ENCODE measurements at places on chromosomes 6 and 20.

DNA sequence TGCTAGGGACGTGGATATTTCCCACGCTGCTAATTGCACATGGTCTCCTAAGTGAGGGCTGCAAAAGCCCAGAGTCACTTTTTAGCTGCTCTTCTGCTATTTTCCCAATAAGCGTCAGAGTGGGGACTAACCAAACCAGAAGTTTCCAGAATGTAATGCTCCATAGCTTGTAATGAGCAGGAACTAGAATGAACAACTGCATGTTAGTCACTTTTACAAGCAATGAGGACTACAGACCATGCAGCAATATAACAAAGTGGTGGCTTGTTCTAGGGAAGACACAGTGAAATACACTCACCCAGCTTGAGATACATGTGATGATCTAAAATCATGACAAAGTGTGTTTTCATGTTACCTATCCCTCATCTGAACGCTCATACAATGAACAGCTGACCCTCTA lies 314.1 kb upstream of the SGK1 start:
- no peak for DNase-seq

DNA sequence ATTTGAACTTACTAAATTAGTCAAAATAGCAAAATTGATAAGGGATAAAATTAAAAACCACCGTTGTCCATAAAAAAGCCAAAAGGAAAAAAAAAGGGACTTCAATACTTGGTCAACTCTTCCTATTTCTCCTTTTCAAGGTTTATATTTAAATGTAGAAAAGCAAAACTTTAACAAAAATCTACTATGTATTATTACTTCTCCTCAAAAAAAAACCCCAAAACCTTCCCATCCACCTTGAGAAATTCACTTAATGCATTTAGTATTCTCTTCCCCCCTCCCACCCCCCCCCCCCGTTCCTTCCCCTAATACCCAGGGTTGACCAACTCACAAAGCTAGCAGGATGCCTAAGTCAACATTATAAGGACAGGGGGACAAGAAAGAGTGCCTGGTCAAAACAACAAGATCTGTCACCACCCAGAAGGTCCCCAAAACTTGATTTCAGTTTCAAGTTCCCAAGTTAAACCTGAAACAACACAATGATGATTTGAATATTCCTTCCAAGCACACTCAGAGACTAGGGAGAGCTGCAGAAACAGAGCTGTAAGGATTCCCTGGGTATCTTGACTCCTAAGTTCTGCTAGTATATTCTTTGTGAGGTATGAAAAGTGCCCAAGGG lies 14.6 kb downstream of the GMDS start:
- DNase-seq: no peak

DNA sequence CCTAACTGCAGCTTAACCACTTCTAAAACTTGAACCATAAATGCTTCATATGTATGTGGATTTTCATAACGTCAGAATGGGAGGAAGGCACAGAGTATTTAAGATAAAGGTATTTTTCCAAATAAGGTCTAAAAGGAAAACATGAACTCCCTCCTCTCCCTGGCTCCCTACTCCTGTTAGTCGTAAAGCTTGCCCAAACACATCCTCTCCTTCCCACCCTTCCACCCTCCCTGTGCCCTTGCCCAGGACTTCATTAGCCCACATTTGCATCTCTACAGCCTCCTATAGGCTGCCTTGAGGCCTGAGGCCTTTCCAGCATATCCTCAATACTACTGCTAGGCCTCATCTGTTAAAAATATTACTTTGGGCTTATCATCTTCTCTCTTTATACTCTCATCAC lies 17.1 kb upstream of the SMIM13 start:
- no peak for DNase-seq

DNA sequence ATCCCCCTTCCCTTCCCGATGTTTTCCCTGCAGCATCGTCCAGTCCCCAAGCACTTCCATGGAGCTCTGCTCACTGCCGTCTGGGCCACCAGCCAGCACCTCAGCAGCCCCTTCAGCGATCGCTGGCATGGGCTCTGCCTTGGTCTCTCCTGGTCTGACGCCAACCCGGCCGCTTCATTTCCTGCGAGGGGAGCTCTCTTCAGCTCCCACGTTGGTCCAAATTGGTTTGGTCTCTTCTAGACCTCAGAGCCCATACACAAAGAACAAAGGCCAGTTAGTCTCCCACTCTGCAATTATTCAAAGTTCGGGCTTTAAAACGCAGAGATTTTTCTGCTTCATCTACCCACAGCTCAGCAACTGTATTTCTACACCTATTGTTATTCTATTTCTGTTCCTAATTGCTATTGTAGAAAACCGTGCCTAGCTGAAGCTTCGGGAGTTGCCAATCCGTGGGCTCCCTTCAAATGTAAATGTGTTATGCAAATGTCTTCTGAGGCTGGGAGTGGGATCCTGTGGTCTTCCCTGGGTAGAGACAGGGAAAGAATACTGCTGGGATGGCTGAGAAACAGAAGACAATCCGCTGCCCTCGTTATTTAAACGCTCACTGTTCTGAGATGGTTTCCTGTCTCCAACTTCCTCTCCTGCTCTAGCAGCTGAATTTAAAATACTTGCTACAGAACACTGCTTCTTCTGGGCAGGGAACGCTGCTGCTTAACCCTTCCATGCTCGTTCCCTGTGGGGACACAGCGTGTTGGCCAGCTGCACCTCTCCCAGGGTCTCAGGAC lies 154.2 kb upstream of the QKI start:
- peak; percentile 3 for DNase-seq

DNA sequence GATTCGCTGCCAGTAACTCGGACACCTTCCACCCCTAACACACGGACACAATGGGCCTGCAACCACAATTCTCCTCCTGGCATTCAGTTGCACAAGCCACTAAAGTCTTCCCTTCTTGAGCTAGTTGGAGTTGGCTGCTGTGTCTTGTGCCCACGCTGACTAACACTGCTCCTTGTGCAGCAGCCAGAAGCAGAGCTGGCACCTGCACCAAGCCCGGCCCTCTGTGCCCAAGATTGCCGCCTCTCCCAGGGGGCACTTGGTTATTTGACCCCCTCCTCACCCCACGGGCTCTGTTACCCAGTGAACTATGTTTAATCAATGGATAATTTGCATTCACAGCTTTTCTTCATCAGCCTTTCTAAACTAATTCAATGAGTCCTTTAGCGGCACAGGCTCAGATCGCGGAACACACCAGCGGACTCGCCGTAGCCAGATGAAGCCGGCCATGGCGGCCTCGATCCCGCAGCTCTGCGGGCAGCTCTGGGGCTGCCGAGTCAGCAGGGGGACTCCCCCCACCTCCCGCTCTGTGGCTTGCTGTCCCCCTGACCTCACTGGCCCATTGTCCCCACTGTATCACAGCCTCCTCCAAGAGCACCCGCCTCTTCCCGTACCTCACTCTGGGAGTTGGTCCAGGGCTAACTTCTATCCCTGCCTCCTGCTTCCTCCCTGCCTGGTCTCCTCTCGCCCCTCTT lies 94.8 kb upstream of the AFDN start:
- DNase-seq: no peak

- no peak for DNase-seq
Measured at GRCh38 chr20:7426890-7427496, 513.3 kb downstream of the HAO1 start.

GRCh38 chr6:158786645-158787304 lies 32.4 kb downstream of the EZR start:
- DNase-seq: no peak

DNA sequence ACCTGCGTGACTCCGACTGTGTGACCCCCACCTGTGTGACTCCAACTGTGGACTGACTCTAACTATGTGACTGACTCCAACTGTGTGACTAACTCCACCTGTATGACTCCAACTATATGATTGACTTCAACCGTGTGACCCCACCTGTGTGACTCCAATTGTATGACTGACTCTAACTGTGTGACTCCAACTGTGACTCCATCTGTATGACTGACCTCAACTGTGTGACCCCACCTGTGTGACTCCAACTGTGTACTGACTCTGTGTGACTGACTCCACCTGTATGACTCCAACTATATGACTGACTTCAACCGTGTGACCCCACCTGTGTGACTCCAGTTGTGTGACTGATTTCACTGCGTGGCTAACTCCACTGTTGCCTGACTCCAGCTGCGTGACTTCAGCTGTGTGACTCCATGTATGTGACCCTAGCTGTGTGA lies 38.6 kb downstream of the SYNJ2 start:
- no peak for DNase-seq

- peak; percentile 47 for DNase-seq
Measured at GRCh38 chr6:4466261-4466660, 309.9 kb upstream of the CDYL start.

DNA sequence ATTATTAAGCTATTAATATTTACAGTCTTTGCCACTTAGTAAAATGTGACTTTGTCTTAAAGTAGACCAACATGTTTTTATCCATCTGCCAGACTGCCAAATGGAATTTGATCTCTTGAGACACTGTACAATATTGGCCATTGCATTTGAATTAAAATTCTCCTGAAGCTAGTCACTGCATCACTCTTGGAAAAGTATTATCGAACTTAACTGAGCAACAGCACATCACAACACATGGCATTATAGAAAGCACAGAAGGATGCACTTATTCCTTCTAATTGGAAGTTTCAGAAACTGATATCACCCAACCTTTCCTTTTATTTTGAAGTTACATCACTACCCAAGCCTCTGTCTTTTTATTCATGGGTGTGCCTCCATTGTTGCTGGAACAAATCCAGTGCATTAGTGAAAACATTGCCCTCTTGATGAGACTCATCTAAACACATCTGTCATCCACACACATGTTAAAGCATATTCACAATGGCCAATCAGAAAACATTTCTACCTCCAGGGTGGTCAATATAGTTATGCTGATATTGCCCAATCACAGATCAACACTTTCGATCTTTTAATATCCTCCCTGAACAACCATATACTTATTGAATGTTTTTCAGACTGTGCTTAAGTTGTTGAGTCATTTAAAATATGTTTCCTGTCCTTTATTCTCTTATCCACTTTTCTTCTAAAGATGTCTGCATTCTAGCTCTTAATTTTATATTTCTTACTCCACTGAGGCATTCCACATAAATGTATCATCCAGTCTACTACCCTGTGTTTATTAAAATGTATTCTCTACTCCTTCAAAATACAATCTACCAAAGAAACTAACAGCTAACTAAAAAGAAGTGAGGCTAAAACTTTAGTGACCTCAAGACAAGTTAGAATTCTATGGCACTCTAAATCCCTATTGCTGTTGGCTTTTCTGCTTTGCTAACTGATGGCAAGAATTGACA lies 535.0 kb downstream of the RFPL4B start:
- DNase-seq: peak; percentile 45

DNA sequence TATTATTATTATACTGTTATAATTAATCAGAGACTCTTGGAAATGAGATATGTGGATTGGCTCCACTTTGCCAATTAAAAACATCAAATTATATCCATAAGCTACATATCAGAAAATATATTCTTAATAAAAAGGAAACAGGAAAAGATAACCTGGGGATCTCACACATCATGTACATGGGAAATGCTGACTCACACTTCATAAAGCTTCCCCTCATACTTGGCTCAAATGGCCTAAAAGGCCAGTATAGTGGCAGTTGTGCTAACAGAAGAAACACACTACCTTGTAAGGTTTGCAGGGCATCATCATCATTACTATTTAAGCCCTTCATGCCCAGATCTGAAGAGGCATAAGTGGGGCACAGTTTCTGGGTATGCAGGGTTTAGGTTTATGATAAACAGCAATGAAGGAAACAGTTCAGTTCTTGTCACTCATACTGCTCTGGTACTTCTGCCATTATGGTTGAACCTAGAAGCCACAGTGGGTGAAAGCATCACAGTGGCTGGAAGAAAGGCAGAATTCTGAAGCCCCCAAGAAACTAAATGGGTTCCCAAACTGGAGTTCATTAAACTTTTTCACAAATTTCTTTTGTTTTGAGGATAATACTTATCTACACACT lies 60.6 kb downstream of the BTBD9 start:
- peak; percentile 16 for DNase-seq

GRCh38 chr6:14430218-14430617 lies 312.6 kb downstream of the CD83 start:
- no peak for DNase-seq

DNA sequence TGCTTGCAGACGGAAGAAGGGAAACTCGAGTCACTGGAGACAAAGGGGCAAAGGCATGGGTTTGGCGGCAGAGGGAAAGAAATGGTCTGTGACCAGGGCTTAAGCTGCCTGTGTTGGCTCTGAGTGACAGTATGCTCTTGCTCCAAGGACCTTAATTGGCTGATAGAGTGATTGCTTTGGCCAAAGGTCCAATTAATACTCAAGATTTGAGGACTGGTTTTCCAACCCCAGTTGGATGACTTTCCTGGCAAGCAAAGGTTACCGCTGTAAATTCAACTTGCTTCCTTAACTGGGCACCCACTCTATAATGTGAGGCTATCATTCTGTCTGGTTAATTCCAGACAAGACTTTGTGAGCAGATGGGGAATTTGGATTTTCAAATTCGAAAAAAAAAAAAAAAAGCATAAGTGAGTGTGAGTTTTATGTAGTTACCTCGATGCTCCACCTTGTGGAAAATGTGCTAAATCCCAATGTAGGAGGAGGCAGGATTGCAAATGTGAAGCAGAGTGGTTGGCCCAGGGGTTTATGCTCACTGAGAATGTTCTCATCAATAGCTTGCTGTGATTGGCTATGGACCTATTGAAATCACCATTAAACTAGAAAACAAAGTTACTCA lies 150.7 kb upstream of the GMDS start:
- no peak for DNase-seq

DNA sequence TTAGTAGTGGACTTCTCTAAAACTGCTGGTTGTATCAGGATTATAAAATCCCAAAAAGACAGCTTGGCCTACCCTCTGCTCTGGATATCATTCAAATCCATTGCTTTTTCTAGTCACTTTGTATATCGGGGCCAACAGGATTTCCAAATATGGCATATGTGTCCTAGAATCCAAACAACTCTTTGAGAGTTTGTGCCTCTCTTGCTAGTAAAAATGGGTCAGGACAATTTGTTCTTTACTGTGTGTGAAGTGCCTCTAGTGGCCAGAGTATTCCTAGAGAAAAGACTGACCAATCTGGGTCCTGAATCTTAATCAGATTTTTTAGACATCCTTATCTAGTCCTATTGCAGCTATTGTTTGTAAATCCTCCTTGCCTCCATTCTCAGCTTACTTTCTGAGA lies 33.5 kb upstream of the MANEA start:
- DNase-seq: no peak

- peak; percentile 97 for DNase-seq
Measured at GRCh38 chr6:56222499-56222898, 24.9 kb downstream of the COL21A1 start.

- DNase-seq: peak; percentile 28
Measured at GRCh38 chr20:16434062-16434664, 139.1 kb downstream of the KIF16B start.

DNA sequence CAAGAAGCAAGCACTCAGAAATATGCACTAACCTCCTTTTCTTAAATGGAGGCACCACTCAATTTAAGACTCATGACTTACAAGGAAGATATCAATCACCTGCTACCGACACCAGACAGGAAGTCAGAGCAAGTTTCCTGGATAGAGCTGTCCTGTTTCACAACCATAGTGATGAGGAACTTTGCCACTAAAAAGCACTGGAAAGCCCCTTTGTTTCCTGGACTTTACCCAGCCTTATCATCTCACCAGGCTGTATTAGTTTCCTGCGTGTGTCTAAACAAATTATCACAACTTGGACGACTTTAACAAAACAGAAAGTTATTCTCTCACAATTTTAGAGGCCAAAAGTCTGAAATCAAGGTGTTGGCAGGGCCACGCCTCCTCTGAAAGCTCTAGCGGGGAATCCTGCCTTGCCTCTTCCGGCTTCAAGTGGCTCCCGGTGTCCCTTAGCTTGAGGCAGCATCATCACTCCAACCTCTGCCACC lies 253.8 kb upstream of the STXBP5 start:
- peak; percentile 16 for DNase-seq

Measured in fibroblast of the aortic adventitia (primary cell).